ENCODE measurements at places on chromosomes 7 and 10.
A peak's percentile ranks its signal among the peaks of the same experiment; 100 is the strongest.

DNA sequence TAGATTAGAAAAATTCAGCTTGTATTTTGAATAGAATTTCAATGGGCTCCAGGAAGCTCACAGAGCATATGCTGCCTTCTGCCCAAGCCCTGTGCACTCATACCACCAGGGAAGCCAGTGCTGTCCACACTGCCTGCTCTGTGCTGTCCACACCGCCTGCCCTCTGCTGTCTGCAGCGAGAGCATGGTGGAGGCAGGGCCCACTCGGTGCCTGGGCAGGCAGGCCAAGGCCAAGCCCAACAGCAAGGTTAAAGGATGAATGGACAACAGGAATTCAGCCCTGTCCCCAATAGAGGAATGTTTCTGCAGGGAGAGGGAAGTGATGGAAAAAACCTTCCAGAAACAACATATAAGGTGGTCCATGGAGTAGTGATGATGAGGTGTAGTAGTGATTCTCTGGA, 146.8 kb downstream of the GFRA1 start:
- no peak for DNase-seq

DNA sequence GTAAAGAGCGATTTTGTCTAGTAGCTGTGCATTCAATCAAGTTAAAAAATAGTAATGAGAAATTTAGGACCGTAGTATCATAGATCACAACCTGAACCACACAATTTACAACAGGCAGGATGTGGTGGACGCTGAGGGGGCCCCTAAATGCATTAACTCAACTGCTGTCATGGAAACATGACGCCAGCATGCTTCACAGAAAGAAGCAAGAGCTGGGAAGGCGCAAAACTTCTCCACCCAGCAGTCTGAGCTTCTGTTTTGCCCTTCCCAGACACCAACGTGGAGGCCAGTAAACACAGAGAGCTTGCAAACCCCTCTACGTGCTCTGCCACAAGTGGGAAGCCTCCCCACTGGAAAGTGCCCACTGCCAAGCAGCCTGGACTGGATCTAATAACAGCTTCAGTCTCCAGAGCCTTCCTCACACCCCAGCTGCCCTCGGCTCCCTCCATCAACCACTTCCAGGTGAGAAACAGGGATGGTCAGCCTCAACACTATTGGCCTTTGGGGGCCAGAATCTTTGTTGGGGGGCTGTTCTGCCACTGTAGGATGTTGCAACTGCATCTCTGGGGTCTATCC, 151.8 kb downstream of the SFMBT2 start:
- peak; percentile 74 for DNase-seq

DNA sequence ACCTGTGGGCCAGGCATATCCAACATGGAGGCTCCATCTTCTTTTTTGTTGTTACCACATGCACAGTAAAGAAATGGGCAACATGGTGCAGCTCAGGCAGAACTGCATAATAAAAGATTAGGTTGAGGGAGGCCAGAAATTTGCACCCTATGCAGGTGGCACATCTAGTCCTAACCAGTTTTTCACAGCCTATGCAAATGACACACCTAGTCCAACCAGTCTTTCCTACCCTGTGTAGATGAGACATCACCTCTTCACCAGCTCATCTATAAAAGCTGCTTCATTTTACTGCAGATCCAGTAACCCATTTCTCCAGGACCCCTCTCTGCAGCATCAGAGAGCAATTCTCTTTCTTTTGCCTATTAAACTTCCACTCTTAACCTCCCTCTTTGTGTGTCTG, 411.0 kb upstream of the PCDH15 start:
- no peak for DNase-seq

DNA sequence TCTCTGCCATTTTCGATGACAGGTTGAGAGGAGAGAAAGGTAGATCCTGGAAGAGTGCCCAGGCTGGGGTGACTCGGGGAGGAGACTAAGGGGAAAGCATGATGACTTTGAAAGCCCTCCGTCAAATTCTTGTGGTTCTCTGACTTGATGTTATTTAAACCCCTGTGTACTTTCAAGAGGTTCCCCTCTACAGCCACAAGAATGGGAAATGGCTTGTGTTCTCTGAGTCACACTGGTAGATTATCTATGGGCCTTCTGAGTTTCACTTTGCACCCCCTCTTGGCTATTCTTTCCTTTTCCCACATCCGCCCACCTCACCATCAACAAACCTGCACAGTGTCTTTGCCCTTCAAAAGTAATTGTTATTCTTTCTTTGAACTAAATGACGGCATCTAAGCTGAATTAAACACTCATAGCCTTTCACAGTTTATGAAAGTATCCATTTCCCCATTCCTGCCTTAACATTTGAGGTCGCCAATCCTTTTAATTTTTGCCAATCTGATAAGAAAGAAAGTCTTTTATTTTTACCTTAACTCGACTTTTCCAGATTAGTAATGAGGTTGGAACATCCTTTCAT, 24.1 kb downstream of the PRF1 start:
- DNase-seq, result peak; percentile 81

GRCh38 chr10:126838316-126838715, 66.9 kb upstream of the DOCK1 start:
- no peak for DNase-seq

- no peak for DNase-seq
Measured at GRCh38 chr7:32217341-32218153, 147.3 kb upstream of the PDE1C start.

GRCh38 chr10:72274730-72275350, 1.1 kb downstream of the DDIT4 start:
- peak; percentile 85 for DNase-seq

GRCh38 chr7:82442492-82443035, 1.0 kb downstream of the CACNA2D1 start:
- peak; percentile 40 for DNase-seq

DNA sequence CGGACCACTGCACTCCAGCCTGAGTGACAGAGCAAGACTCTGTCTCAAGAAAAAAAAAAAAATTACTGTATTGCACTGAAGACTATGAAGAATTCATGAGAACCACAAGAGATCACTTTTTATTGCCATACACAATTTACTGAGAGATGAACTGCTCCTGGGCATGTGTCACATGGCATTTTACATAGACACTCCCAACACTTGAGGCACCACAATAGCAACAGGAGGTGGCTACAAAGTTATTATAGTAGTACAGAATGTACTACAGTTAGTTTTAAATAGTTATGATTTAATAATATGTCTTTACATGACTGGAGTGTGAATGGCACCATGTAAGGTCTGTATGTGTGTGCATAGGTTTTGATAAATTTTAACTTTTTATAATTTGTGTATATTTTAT, 70.6 kb downstream of the KMT2E start:
- DNase-seq, result no peak

DNA sequence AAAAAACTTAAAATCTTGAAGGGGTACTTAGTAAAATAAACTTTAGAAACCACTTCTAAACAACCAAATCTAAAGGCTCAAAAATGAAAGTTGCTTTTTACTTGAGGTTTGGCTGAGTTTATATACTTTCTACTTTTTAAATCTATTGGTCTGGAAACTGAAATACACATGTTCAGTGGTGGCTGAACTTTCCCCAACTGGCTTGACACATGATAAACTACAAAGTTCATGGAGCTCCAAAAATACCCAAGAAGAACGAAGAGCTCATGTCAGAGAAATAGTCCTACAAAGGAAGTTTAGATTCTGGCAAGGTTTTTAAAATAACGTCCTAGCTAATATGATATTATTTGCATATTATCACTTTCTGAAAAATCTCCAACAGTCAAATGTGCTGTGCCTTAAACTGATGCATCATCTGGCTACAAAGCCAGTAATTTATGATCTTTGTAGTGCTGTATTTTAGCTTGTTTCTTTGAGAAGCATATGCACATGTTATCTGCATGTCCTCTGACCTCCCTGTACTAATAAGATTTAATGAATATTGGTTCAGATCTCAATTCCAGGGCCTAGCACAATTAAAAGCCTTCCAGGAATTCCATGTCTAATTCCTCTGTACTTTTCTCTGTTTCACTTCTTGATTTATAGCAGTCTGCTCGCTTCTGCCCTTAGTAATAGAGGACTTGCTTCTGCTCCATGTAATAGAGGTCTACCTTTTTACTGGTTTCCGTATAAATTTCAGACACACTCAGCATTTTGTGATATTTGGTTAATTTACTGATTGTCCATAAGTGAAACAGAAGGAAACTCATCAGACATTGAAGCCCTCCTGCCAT, 28.2 kb downstream of the SEMA3C start:
- DNase-seq, result no peak

DNA sequence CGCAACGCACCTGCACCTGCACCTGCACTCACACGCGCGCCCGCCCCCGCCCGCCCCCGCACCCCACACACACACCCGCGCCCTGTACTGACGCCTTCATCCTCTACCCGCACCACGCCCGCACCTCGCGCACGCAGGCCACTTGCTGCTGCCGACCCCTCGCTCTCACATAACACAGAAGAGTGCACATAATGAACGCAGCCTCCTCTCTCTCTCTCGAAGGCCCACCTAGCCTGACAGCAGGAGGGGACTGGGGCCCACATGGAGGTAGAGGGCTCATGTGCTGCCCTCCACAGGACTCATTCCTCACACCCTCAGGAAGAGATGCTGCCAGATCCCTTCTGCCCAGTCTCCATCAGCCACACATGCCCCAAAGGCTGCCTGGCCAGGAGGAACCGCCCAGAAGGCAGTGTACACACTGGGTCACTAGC, 432 bp upstream of the CAMK2B start:
- DNase-seq, result no peak

GRCh38 chr7:26416004-26416403, 124.3 kb downstream of the SNX10 start:
- no peak for DNase-seq

GRCh38 chr10:31623947-31624346, 304.7 kb downstream of the ARHGAP12 start:
- no peak for DNase-seq

GRCh38 chr7:25854608-25855497, 297.1 kb upstream of the NFE2L3 start:
- peak; percentile 56 for DNase-seq

GRCh38 chr10:47372726-47373125, 11.4 kb downstream of the ZNF488 start:
- DNase-seq, result peak; percentile 34

DNA sequence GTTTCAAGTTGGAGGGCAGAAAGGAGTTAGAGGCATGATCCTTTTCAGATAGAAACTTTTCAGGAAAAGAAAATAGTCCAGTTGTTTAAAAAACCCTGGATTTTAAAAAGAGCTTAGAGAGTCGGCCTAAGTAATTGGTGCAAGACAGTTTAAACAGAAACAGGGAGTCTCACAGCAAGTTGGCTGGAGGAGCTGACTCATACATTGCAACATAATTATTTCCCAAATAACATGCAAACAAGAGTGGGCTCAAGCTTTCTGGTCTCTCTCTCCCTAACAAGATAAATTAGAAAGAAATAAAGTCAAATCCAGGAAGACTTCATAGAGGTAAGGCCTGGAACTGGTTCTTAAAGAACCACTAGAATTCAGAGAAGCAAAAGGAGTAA, 100.3 kb upstream of the AGBL3 start:
- no peak for DNase-seq

GRCh38 chr7:46705386-46706255, 784.5 kb upstream of the IGFBP3 start:
- DNase-seq, result no peak

DNA sequence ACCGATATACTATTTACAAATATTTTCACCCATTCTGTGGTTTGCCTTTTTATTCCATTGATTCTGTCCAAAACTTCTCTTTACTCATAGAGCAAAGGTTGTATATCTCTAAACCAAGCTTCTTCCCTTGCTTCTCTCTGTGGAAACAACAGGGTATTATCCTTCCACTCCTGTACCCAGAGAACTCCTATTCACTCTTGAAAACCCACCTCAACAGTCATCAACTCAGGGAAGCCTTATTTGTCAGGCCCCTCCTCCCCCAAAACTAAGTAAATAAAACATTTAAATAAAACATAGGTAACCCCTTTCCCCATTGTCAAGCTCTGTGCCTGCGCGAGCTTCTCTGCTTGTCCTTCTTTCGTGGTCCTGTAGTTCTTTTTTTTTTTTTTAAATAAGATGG, 44.6 kb downstream of the GTF2IRD1 start:
- DNase-seq, result no peak

DNA sequence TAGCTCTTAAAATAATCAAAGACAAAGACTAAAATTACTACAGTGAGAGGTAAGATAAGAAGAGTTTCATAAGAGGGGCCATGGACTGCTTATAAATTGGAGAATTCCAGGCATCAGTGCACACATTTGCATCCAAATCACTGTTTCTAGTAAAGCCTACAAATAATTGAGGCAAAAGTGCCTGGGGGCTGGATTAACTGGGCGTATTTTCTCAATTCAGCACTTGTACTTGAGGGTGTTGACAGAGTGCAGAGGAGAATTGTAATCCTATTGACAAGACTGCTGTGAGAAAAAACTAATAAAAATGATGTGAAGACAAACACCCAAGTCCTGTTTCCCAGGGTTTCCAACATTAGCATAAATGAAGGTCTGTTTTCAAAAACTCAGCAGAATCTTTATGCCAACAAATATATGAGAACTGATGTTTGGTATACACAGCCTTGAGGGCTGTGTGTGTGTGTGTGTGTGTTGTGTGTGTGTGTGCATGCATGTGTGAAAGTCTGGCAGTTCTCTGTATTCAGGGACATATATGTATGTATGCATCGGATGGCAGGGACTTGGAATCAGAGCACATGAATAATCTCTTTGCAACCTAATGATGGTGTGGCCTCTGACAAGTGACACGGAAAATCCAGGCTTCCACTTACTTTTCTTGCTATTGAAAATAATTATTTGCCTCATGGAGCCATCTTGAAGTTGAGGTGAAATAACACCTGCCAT, 182.1 kb upstream of the CDC14C start:
- no peak for DNase-seq

DNA sequence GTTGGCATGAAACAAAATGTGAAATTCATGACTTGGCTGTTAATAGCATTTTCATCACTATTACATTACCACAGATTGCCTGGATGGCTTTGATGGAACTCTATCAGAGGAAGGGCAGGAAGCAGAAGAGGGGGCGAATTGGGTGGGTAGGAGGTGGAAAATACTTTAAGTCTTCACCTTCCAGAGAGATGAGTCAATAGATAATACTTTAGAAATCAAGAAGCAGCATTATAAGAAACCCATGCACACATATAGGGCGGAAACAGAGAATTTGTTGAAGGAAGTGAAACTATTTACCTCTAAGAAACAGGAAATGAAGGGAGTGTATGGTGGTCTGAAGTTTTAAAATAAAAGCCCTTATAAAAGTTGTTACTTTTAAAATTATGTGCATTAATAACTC, 152.1 kb upstream of the TARP start:
- DNase-seq, result no peak

GRCh38 chr7:29919790-29920189, 69.8 kb downstream of the SCRN1 start:
- DNase-seq, result no peak

DNA sequence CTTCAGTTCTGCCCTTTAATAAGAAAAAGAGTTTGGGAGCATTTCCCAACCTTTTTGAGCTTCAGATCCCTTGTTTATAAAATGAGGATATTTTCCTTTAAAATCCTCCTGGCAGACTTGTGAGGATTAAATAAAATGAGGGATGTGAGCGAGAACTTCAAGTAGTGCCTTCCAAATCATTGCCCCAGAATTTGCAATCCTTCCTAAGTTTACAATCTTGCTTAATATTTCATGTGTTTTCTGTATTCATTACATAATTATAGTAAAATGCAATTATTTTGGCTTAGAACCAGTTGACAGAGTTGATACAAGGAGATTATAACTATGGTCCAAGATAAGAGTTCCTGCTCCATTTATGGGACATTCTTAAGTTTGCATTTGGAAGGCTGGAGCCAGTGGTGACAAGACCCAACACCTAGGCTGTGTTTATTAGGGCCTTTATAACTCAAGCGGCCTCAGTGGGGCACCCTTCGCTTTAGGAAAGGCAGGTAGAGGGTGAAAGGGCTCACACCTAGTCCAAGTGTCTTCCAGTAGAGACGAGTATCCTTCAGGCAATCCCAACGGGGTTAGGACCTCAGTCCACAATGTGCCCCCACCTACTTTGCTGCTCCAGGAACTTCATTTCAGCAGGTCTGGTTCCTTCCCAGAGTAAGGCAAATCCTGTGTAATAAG, 317.5 kb downstream of the WDR11 start:
- DNase-seq, result no peak
